CD8-positive, alpha-beta memory T cell (primary cell): ENCODE measurements at places on chromosomes 5 and 9.

DNA sequence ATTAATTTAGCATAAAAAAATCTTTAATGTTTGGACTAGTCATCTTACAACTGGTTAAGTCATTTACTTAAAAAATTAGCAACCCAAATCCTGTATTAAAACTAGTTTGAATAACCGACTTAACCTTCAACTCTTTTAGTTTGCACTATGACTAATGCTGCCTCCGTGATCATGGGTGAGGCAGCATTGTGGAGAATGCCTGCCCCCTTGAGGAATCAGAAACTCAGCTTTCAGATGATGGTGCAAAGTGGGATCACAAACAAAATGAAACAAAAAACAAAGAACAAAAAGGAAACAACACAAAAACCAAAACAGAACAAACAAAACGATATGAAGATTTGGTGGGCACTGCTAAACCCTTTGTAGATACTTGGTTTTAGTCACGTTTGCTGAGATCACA, 127.0 kb upstream of the PALM2AKAP2 start:
- H3K4me1 ChIP-seq, result no peaks in the 10 kb centered on the region
- H3K27ac ChIP-seq, result no peak overlapping the region
- H3K27me3 ChIP-seq, result no peaks in the 10 kb centered on the region
- H3K4me3 ChIP-seq, result no peak overlapping the region
- no peaks in the 10 kb centered on the region for H3K36me3 ChIP-seq

- H3K4me1 ChIP-seq, result no peaks in the 10 kb centered on the region
- H3K27ac ChIP-seq, result no peak overlapping the region
- no peak for DNase-seq
- H3K36me3 ChIP-seq, result no peaks in the 10 kb centered on the region
These were observed 33.6 kb downstream of the ATPSCKMT start for GRCh38 chr5:10216107-10216506.

DNA sequence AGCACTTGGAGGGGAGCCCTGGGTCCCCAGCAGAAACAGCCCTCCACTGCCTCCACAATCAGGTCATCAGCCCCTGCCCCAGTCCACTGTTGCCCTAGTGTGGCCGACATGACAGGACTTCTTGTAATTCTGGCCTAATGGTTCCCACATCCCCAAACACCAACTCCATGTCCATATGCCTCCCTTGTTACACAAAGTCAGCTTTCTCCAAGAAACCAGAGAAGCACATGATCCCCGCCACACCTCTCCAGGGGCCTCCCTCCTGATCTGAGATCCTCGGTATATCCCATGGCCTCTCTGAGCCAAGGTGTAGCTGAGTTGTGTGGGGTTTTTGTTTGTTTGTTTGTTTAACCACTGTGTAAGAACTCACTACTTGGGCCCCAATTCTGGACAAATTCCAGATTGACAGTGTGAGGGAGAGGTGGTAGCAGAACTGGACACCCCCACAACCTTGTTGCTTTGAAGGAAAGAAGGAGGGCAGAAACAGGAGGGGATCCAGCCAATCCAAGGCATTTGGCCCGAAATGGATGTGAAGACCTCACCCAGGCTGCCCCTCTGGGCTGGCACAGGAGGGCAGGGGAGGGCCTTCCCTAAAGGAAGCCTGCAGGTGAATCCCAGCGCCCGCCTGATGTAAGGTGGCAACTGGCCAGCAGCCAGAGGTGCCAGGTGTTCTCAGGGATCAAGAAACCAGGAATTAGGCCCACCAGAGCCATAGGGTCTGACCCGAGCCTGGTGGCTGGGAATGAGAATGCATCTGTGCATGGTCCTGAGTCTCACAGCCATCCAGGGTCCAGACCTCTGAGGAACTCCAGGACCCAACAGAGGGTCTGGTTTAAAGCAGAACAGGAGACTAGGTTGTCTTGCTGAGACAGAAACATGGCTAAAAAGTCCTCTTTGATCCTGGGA, 13.4 kb downstream of the IRF1 start:
- H3K4me3 ChIP-seq, result no peak overlapping the region
- H3K4me1 ChIP-seq, result peaks cover 79% of the 10 kb centered on the region

DNA sequence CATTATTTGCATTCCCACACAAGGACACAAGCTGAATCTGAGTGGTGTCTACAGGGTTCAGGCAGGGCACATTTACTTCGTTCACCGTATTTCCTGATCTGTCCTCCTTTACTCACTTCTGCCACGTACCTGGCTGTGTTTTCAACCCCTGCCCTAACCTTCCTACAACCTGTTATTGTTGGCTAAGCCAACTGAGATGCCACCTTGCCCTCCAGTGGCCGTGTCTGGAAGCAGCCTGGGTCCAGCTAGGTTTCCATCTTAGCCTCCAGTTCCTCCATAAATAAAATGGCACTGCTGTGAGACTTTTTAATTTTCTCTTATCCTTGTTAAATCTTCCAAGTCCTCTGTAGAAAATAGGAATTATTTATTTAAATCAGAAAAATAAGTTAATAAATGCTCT, 64.8 kb downstream of the ATP10B start:
- no peak overlapping the region for H3K4me3 ChIP-seq
- H3K27ac ChIP-seq, result no peak overlapping the region
- no peaks in the 10 kb centered on the region for H3K27me3 ChIP-seq
- no peaks in the 10 kb centered on the region for H3K36me3 ChIP-seq
- H3K4me1 ChIP-seq, result no peaks in the 10 kb centered on the region

DNA sequence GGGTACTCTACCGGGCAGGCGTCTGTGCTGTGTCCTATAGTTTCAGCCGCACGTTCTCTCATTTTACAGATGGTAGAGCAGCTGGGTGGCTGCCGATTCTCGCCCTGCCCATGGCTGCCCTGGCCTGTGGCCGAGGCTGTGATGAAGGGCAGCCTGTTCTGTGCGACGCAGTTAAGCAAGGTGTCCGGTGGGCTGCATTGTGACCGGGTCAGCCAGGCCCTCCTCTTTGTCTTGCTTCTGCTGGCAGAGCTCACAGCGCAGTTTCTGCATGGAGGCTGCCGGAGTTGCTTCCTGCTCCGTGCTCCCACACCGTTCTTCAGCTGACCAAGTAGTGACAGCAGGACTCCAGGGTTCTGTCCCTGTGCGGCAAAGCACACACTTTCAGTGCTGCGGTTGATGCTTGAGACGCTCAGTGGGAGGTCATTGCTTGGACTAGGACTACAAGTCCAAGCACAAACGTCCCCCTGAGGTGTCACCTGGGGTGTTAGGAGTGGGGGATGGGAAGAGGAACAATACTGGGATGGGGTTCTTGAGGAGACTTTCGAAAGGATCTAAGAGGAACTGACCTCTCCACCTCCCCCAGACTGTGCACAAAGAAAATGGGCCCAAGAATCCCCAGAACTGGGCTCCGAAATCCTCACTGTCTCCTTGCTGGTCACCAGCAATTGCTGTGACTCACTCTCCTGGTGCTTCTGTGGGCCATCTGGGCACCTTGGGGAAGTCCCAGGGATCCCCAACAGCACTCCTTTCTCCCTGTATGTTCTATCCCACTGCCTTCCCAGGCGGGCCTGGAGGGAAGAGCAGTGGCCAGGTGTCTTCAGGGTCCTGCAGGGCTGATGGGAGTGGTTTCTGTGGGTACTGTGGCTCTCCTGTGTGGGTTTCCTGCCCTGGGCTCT, 58.2 kb downstream of the GADD45G start:
- H3K36me3 ChIP-seq, result no peaks in the 10 kb centered on the region
- H3K4me3 ChIP-seq, result no peak overlapping the region
- H3K27ac ChIP-seq, result no peak overlapping the region
- H3K27me3 ChIP-seq, result no peaks in the 10 kb centered on the region
- no peak for DNase-seq
- no peaks in the 10 kb centered on the region for H3K4me1 ChIP-seq
